Fibroblast of skin of right quadriceps (primary cell): ENCODE measurements at places on chromosomes 6 and 20.

- DNase-seq: no peak
Measured at GRCh38 chr6:169956580-169956979, 205.2 kb downstream of the ERMARD start.

DNA sequence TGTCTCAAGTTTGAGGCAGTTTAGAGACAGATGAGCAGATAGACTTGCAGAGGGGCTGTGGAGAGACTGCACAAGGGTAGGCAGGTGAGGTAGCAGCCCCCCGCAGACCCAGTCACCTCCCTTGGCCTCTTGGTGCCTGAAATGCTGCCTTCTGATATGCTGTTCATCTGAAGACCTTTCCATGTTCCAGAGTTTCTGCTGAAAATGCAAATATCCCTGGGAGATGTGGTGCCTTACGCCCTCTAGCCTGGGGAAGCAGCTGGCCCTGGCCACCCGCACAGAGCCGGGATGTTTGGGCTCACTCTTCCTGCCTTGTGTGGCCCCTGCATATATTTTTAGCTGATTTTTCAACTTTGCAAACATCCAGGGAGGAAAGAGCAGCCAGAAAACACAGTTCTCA lies 51.4 kb downstream of the TMEM242 start:
- no peak for DNase-seq

GRCh38 chr6:21258665-21259064 lies 334.9 kb upstream of the SOX4 start:
- no peak for DNase-seq

- DNase-seq: no peak
Measured at GRCh38 chr6:28206928-28207509, 18.1 kb upstream of the ZSCAN9 start.

- DNase-seq: peak; percentile 79
Measured at GRCh38 chr6:125984311-125984710, 2.0 kb upstream of the TRMT11 start.

- DNase-seq: no peak
Measured at GRCh38 chr20:24767623-24768100, 181.4 kb upstream of the CST7 start.

DNA sequence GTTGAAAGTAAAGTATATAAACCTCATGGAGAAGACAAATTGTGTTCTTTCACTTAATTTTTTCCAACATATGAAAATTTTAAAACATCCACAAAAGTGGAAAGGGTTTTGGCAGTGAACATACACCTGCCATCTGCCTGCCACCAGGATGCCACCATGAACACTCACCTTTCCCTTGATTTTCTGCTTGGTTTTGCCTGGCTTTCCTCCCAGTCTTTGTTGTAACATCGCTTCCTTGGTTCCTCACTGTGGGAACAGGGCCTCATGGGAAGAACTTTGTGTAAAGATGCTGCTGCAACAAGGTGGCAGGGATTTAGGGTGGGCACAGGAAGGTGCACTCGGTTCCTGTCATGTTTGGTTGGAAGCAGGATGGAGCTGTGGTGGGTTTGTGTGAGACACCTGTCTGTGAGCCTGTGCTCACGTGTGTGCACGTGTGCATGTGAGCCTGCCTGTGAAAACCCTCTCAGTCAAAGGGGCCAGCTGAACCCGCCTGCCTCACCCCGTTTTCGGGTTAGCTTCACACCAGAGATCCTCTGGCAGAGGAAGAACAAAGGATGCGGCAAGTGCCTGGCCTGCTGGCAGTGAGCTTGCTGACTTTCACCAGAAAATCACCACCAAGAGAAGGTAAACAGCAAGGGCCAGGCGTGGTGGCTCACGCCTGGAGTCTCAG lies 11.0 kb upstream of the RBM38 start:
- no peak for DNase-seq

GRCh38 chr6:158773581-158774449 lies 45.4 kb downstream of the EZR start:
- no peak for DNase-seq

DNA sequence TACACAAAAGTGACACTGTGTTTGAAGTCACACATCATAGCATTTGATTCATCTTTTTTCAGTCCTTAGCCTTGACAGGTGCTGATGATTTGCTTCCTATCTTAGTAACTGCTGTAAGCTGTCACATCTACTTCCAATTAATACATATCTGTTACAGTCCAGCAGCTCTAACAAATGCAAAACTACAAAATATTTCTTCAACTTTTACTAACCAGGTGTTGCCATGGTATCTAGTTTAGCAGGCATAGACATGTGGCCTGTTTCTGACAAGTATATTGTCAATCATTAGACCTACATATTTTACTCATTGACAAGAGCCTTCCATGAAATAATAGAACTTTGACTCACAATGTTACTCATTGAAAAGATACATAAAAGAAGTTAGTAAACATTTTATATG lies 1159.7 kb downstream of the GRIK2 start:
- no peak for DNase-seq

- no peak for DNase-seq
Measured at GRCh38 chr6:1100269-1100668, 211.6 kb upstream of the FOXQ1 start.

DNA sequence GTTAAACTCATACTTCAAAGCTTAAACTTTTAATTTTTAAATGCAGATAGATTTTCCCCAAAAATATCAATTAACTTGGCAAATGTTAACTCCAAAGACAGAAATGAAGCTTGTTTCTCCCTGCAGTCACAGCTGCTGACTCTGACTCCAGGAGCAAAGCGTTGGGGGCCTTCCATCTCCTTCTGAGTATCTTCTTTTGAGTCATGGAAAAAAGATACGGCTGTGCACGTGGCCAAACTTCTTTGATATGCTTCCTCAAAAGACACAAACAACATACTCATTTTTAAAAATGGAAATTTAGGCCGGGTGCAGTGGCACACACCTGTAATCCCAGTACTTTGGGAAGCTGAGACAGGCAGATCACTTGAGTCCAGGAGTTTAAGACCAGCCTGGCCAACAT lies 28.3 kb downstream of the KIF16B start:
- DNase-seq: no peak

GRCh38 chr20:57445298-57445697 lies 54.1 kb downstream of the RBM38 start:
- DNase-seq: peak; percentile 15

- no peak for DNase-seq
Measured at GRCh38 chr6:51474022-51474975, 613.1 kb downstream of the PKHD1 start.

GRCh38 chr6:22471132-22471690 lies 98.2 kb upstream of the HDGFL1 start:
- peak; percentile 40 for DNase-seq

- DNase-seq: no peak
Measured at GRCh38 chr6:12621754-12622153, 94.8 kb upstream of the PHACTR1 start.

DNA sequence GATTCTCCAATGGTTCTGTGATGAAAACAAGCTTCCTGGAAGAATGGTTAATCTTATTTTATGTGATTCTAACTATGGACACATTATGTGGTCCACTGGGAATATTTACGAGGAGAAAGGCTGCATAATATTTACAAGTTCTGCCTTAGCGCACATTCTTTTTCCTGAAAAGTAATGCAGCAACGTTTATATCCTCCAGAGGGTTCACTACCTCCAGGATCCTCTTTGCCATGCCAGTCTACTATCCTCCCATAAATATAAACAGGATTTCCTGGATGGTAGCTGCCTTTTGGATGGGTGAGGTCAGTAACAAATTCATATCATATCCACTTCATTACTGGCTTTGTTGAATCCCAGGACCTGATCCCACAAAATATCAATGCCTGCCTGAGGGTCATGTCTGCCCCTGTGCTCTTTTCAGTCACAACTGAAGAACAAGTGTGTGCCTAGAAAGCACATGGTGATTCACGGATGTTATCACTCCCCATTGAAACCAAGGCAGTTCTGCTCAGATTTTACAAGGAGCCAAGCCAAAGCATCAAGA lies 30.4 kb downstream of the ADGRF5 start:
- DNase-seq: no peak

- DNase-seq: no peak
Measured at GRCh38 chr6:142416686-142417085, 114.9 kb downstream of the ADGRG6 start.

- DNase-seq: no peak
Measured at GRCh38 chr6:43147691-43148477, 23.2 kb upstream of the SRF start.

DNA sequence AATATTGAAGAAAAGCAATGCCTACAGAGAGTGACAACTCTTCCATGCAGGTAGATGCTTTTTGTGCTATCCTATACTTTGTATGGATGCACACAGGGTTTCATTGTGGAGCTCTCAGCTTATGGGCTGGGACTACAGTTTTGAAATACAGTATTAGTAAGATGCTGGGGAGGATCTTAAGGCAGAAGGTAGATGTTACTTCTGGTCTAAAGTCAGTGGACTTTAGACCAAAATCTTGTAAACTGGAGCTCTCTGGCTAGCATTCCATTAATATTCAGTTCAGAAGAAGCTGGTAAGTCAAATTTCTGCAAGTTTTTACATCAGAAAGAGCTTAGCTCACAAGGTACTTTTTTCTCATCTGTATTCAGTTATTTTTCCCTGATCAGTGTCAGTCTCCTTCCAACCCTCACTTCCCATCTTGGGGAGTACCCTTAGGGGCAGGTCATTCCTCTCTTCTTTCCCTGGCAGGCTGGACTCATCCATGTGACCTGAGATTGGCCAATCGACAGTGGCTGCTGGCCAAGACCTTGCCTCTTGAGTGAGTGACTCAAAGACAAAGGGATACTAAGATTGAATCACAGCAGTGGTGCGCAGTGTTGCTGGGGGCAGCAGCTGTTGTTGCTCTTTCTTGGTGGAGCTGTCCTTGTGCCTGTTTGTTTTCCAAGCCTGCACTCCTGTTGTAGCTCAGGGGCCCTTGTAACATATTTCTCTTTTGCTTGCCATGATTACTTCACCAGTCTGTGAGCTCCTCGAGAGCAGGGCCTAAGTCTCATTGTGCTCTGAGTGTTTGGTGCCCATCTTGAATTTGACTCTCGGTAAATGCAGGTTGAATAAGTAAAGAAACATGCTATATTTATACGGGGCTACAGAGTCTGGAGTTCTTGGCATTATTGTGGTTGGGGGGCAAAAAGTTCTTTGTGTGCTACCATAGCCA lies 2.8 kb upstream of the PHF20 start:
- DNase-seq: peak; percentile 95

DNA sequence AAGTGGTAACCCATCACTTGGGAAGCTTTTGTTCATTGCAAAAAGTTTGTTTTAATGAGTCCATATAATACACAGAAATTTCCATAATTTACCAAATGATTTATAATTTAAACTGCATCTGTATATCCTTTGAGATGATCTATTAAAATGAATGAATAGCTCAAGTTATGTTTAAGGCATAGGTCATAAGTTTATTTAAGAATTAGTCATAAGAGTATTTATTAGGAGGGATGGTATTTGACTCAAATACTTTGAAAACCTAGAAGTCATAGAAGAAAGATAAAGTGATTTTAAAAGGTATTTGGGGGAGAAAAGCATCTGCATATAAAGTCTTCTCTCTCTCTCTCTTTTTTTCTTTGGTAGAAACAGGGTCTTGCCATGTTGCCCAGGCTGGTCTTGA lies 388.5 kb downstream of the CDKAL1 start:
- no peak for DNase-seq

GRCh38 chr6:111176038-111176759 lies 88.9 kb downstream of the SLC16A10 start:
- DNase-seq: no peak

DNA sequence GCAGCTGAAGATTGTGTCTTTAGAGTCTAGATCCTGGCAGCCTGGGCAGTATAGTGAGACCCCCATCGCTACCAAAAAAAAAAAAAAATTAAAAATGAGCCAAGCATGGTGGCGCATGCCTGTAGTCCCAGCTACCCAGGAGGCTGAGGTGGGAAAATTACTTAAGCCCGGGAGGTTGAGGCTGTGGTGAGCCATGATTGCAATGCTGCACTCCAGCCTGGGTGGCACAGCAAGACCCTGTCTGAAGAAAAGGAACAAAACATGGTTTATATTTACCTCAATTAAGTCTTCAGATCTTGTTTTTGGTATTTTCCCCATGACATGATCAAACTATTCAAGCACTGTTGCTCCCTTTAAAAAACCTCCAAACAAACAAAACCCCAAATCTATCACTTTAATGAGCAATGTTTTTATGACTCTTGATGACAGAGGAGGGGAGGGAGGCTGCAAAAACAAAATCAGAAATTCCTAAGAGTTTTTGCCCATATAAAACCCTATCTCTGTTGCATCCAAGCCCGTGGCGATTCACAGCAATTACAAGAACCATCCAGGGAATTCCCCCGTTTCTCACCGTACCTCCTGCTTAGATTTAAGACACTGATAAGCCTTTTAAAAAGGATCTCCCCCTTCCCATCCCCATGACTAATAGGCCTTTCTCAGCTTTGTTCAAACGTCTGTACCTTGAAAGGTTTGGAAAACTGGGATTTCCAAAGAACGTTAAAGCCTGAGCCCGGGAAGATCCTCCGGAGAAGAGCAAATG lies 259.9 kb downstream of the BMP7 start:
- peak; percentile 76 for DNase-seq

DNA sequence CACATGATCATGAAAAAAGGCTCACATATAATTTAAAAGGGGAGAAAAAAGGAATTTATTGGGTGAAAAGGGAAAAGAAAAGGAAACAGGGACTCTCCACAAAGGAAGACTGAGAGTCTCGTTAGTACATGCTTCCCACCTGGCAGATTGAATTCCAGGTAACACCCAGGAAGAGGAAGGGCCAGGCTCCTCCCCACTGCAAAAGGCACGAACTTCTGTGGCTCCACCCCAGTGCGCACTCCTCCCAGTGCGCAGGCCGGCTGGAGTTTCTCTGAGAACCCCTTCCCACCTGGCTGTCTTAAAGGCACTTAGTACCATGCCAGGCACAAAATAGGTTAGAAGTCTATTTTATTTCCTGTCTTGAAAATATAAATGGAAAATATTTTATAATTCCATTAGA lies 129.8 kb downstream of the COL12A1 start:
- DNase-seq: no peak

- no peak for DNase-seq
Measured at GRCh38 chr6:35209081-35209480, 4.7 kb upstream of the SCUBE3 start.

DNA sequence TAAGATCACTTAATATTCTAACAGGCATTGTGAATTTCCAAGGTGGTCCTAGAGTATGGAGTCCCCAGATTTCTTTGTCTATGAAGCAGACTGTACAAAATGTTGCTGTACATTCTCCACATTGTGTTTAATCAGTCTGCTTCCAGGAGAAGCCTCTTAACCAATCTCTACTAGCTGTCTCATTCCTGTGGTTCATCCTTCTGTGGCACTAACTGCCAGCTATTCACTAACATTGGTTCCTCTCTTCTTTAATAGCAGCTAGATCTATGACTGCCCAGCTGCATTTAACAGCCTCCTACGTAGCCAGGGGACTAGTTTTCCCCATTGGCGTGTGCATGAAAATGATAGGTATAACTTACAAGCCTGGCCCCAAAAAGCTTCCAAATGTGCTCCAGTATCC lies 395.4 kb downstream of the SAMD5 start:
- peak; percentile 11 for DNase-seq

GRCh38 chr6:154938221-154938580 lies 56.9 kb upstream of the TIAM2 start:
- DNase-seq: no peak
